ENCODE measurements at places on chromosomes 6 and 20. TPM values are rescaled to one million over a fixed set of nuclear protein-coding genes. Genes with fewer than 3 reads are reported as not detected.

SIRPB1 gene
- total RNA-seq = not detected

C20orf202 gene
- 0.73 TPM for total RNA-seq

- no peak for DNase-seq
Measured at GRCh38 chr20:32067234-32067821, 15.3 kb downstream of the HCK start.

ARHGAP40 gene
- 0.21 TPM for total RNA-seq

MACROD2 gene
- total RNA-seq = 28.1 TPM

Data from uterus (tissue), 4 donors.